ENCODE measurements at places on chromosomes 2 and 18. TPM values are rescaled to one million over a fixed set of nuclear protein-coding genes. Genes with fewer than 3 reads are reported as not detected.

The TLX2 gene
- not detected for total RNA-seq

The DSEL gene
- total RNA-seq: 1.3 TPM

The CCDC138 gene
- 4.8 TPM for total RNA-seq

The NLRC4 gene
- total RNA-seq: 0.21 TPM

The PDE11A gene
- total RNA-seq: 0.48 TPM

The SNTG2 gene
- not detected for total RNA-seq

The TUBA4B gene
- total RNA-seq: not detected

The FNDC4 gene
- total RNA-seq: 16.9 TPM

The SMAD4 gene
- total RNA-seq: 50.8 TPM

The MAB21L4 gene
- total RNA-seq: 3.4 TPM

The ALPP gene
- total RNA-seq: not detected

The CCT4 gene
- 227 TPM for total RNA-seq

Measured in tracheal epithelial cell (primary cell).